Tibial artery (tissue), 4 donors: ENCODE measurements at places on chromosomes 6 and 20.

DNA sequence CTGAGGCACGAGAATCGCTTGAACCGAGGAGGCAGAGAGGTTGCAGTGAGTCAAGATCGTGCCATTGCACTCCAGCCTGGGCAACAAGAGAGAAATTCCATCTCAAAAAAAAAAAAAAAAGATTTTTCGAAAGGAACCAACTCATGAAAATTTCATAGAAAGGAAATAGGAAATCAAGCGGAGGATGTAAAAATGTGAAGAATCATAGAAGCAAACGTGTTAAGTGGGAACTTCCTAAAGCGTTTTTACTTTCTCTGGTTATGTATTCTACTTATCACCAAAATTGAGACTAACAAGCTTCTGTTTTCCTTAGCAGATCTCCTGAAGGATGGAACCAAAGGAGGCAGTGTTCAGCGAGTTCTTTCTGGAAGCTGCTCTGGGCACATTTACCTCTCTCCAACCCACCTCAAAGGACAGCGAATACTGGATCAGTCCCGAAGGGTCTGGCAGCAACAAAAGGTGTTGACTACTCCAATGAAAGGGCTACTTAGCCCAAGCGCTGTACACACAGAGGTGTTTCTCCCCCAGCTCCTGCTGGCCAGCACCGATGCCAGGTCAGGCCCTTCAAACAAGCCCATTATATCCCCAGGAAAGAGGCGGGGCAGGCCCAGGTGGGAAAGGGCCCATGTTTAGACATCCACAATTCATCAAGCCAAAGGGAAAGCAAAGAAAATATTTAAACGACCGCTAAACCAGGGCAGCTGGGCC lies 327.5 kb upstream of the JARID2 start:
- DNase-seq = no peak

DNA sequence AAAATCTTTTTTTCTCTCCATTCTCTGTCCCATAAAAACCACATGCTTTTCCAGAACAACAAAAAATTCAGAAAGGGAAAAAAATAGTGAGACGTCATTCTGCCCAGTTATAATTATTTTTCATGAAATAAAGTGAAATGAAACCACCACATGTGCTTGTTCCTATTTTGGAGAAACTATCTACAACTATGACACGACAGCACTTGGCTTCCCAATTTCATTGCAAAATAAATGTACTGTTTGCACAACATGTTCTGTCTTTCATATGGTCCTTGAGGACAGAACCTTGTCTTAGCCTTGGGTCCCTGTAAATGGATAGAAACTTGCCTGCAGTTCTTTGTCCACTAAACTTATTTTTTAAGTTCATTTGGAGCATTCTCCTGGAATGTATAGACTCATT lies 5.6 kb upstream of the MAN1A1 start:
- DNase-seq = no peak

DNA sequence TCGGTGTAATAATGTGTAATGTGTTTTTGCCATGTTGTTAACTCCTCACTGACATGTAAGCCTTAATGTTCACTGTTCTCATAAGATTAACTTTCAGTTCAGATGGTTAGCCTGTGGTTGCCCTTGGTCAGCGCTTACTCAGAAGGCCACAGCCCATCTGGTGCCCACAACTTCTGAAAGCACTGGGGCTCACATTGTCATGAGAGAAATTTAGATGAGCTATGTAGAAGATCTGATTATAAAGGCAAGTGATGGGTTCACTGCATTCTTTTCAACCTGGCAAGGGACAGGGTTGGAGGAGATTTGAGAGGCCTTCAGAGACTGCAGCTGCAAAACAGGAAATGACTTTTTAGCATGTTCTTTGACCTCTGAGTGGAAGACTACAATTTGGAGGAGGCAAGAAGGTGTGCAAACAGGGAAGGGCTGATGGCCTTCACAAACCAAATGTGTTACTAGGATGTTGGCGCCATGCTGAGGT lies 242.3 kb upstream of the SUPT3H start:
- DNase-seq = no peak

GRCh38 chr20:16709017-16709416 lies 20.8 kb upstream of the SNRPB2 start:
- no peak for DNase-seq

DNA sequence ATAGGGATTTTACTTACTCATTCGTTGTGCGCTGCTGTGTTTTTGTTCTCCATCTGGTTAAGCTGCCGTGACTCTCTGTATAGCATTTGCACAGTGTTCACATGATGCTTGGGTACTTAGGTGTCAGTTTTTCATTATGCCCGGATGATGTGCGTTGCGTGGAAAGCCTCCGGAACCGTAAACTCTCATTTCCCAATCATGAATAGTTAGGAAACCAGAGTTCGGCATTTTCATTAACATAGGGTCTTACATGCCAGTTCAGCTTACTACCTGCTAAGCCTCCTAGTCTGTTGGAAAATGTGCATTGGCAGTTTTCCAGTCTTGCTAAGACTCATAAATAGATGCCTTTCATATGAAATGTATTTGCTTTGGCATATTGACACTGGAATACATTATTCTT lies 483.4 kb upstream of the FLRT3 start:
- DNase-seq = no peak

- DNase-seq = no peak
These were observed 6.4 kb upstream of the PDYN start for GRCh38 chr20:2000285-2000684.
